Sigmoid colon (tissue), 7 donors: ENCODE measurements at places on chromosomes 1 and 21. TPM values are rescaled to one million over a fixed set of nuclear protein-coding genes. Genes with fewer than 3 reads are reported as not detected.

DNA sequence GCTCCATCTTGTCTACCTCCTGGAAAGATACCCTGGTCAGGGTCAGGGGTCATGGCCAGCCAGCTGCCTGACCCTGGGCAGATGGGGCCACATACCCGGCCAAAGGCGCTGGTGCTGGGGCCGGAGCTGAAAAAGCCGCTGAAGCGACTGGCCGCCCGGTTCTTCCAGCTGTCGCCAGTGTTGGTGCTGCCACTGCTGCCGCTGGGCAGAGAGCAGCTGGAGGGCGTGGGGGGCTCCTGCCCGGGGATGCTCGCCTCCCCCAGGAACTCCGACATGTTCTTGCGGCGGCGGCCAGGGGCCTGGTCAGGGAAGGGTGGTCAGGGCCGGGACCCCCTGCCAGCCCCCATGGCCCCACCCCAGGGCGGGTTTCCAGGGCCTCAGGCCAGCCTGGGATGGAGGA lies 7.2 kb upstream of the TNFRSF25 start:
- H3K27me3 ChIP-seq: no peaks in the 10 kb centered on the region
- no peak overlapping the region for H3K27ac ChIP-seq
- DNase-seq: no peak
- no peak overlapping the region for H3K4me3 ChIP-seq

GRCh38 chr1:100463791-100464424 lies 74.0 kb upstream of the GPR88 start:
- no peak overlapping the region for H3K4me3 ChIP-seq
- no peak overlapping the region for H3K27ac ChIP-seq
- no peaks in the 10 kb centered on the region for H3K27me3 ChIP-seq
- H3K4me1 ChIP-seq: peaks cover 10% of the 10 kb centered on the region
- DNase-seq: peak; percentile 82

- no peak overlapping the region for H3K4me3 ChIP-seq
- no peak for DNase-seq
- H3K4me1 ChIP-seq: no peaks in the 10 kb centered on the region
- no peak overlapping the region for H3K27ac ChIP-seq
These were observed 61.9 kb downstream of the TBCE start for GRCh38 chr1:235429143-235429542.

GRCh38 chr1:172530000-172530399 lies 3.0 kb upstream of the SUCO start:
- no peaks in the 10 kb centered on the region for H3K27me3 ChIP-seq
- DNase-seq: no peak
- H3K4me3 ChIP-seq: no peak overlapping the region
- no peaks in the 10 kb centered on the region for H3K36me3 ChIP-seq
- H3K4me1 ChIP-seq: no peaks in the 10 kb centered on the region

DNA sequence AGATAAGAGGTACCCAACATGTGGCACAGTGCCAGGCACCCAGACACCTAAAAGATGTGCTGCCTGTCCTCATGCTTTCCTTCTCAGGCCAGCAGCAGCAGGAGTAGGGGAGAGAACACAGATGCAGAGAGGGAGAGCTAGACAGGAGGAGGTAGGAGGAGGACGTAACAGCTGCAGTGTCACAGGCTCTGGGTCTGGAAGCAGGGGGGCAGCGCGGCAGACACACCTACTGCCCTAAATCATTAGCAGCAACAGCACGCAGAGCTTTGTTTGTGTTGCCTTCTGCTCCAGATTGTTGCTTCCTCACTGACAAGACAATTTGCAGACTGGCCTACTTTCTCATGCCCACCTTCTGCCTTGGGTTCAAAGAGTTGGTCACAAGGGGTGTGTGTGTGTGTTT lies 196.7 kb upstream of the DAB1 start:
- no peak overlapping the region for H3K27ac ChIP-seq
- H3K4me3 ChIP-seq: no peak overlapping the region
- H3K27me3 ChIP-seq: no peaks in the 10 kb centered on the region
- no peaks in the 10 kb centered on the region for H3K4me1 ChIP-seq

DNA sequence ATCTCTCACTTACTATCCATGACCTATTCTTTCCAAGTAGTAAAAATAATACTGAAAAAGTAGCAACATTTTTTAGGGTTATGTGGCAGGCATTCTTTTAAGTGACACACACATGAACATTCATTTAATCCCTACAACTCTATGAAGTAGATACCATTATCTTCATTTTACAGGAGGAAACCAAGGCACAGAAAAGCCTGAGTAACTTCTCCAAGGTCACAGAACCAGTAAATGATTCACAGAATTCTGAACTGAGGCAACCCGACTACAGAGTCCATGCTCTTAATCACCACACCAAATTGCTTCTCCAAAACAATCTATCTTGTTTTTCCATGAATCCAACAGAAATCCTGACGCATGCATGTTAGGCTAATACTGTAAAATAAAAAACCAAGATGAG lies 17.5 kb downstream of the FUBP1 start:
- peaks cover 45% of the 10 kb centered on the region for H3K36me3 ChIP-seq
- no peaks in the 10 kb centered on the region for H3K4me1 ChIP-seq
- no peak overlapping the region for H3K4me3 ChIP-seq
- no peak for DNase-seq

DNA sequence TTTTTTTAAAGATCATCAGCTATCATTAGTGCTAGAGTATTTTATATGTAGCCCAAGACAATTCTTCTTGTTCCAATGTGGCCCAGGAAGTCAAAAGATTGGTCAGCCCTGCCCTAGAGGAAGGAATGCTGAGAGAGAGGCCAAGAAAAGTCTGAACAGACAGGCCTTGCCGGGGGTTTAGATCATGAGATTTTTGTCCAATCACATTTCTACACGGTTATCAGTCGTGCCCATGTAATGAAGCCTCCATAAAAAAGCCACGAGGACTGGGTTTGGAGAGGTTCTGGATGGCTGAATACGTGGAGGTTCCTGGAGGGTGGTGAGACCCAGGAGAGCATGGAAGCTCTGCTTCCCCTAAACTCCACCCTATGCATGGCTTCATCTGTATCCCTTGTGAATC lies 24.3 kb upstream of the ENO1 start:
- H3K36me3 ChIP-seq: no peaks in the 10 kb centered on the region
- H3K27ac ChIP-seq: no peak overlapping the region
- H3K4me3 ChIP-seq: no peak overlapping the region
- H3K4me1 ChIP-seq: no peaks in the 10 kb centered on the region

- H3K4me1 ChIP-seq: peaks cover 17% of the 10 kb centered on the region
- H3K36me3 ChIP-seq: peaks cover 53% of the 10 kb centered on the region
- DNase-seq: no peak
- no peak overlapping the region for H3K4me3 ChIP-seq
- no peak overlapping the region for H3K27ac ChIP-seq
These were observed 32.0 kb downstream of the ZBTB17 start for GRCh38 chr1:15943992-15944307.

DNA sequence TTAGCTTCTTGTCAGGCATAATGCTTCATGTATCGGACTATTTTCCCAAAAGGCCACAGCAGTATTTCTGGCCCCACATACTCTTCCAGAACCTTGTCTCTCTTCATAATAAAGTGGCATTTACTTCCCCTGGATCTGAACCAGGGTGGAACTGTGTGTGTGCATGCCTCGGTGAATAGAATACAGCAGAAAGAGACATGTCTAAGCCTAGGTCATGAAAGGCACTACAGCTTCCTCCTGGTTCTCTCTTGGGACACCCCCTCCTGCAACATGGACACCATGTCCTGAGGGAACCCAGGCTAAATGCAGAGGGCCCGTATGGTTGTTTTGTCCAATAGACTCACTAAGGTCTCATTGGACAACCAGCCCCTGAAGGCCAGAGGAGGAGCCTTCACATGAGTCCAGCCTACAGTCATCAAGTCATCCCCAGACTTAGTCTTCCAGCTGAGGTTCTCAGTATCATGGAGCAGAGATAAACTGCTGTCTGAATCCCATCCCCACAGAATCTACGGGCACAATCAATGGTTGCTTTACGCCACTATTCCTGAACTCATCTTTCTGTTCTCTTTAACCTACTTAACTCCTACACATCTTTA lies 35.0 kb downstream of the USP24 start:
- H3K36me3 ChIP-seq: peaks cover 7% of the 10 kb centered on the region
- no peak overlapping the region for H3K4me3 ChIP-seq
- H3K27ac ChIP-seq: no peak overlapping the region
- peaks cover 21% of the 10 kb centered on the region for H3K4me1 ChIP-seq
- no peaks in the 10 kb centered on the region for H3K27me3 ChIP-seq

Gene TMEM200B
- total RNA-seq: 32.6 TPM

Gene CCDC17
- 2.6 TPM for total RNA-seq

Gene PYCR2
- total RNA-seq: 40.5 TPM

Gene MYOM3
- total RNA-seq: under 0.01 TPM

Gene FAAH
- 11.5 TPM for total RNA-seq
